ENCODE measurements at places on chromosomes 4 and X. TPM values are rescaled to one million over a fixed set of nuclear protein-coding genes. Genes with fewer than 3 reads are reported as not detected.

Gene ZC4H2
- 7.5 TPM for total RNA-seq

DNA sequence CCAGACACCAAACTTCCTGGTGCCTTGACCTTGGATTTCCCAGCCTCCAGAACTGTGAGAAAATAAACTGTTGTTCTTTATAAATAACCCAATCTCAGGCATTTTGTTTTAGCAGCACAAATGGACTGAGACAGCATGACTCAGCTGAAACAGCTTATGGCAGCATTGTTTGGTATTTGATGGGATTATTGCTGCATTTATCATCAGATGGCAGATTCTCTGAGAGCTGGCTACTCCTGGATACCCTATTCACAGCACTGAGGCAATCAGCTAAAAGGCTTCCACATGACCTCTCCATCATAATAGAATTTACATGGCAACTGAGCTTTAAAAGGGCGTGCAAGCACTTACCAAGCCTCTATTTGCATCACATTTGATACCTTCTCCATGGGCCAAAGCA is 623.1 kb upstream of the CPEB2 start:
- peak; percentile 1 for DNase-seq

- no peak for DNase-seq
Observed at GRCh38 chr4:1019729-1020470, 8.5 kb downstream of the FGFRL1 start.

DNA sequence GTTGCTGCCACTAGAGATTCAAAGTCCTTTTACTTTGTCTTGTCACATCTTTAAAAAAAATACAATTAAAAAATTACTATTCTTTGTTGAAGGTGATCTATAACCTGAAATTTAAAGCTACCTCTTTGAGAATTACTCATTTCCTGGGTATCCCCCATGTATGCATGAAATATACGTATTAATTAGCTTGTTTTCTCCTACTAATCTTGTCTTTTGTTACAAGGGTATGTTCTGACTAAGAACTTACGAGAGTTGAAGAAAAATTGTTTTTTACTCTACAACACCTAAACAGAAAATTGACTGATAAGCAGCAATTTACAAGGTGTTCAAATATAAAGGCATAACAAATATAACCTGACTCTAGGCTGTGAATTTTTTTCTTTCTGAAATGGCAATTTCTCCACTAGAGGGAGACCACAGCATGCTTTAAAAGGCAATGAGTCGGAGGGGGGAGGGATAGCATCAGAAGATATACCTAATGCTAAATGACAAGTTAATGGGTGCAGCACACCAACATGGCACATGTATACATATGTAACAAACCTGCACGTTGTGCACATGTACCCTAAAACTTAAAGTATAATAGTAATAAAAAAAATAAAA is 249.6 kb downstream of the OPHN1 start:
- peak; percentile 43 for DNase-seq

GRCh38 chrX:129006491-129006890 is 516.8 kb downstream of the SMARCA1 start:
- no peak for DNase-seq

DNA sequence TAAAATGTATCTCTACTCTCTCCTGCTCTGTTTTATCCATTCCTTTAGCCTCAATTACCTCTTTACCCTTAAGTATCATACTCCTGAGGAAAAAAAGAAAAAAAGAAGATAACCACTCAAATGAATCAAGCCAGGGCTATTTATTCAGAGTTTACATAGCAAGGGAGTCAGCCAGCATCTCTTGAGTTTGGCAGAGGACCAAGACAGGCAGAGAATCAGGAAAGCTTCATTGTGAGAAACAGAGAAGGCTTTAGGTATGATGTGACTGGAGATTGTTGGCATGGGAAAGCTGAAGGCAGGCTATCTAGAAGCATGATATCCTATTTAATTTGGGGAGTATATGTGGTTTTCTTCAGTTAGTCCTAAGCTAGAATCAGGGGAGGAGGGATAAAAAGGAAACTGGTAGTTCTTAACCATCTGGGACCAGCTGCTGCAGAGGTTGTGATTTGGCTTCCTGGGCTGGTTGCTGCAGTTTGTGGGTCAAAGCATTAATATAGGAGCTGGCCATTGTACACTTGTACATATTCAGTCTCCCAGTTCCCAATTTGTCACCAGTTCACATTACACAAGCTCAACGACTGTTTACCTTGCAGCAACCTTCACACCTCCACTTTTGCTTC is 11.2 kb downstream of the APELA start:
- no peak for DNase-seq

- peak; percentile 73 for DNase-seq
Observed at GRCh38 chr4:6885953-6886557, 23.6 kb upstream of the TBC1D14 start.

Gene DCAF8L2
- not detected for total RNA-seq

DNA sequence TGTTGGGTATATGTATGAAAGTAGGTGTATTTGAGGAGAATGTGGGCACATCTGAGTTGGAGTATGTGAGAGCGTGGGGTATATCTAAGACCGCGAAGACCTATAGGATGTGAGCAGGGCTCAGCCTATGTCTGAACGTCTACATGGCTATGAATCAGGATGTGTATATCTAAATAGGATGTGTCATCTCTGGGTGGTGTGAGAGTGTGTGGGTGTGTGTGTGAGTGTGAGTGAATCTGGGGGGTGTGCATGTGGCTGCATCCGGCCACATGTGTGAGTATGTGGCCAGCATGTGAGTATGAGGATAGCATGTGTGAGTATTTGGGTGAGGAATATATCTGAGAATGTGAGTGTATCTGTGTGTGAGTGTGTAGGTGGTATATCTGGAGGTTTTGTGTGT is 7.7 kb downstream of the GPR173 start:
- no peak for DNase-seq

Gene UTP14A
- 34.1 TPM for total RNA-seq

Gene TACR3
- 0.09 TPM for total RNA-seq

DNA sequence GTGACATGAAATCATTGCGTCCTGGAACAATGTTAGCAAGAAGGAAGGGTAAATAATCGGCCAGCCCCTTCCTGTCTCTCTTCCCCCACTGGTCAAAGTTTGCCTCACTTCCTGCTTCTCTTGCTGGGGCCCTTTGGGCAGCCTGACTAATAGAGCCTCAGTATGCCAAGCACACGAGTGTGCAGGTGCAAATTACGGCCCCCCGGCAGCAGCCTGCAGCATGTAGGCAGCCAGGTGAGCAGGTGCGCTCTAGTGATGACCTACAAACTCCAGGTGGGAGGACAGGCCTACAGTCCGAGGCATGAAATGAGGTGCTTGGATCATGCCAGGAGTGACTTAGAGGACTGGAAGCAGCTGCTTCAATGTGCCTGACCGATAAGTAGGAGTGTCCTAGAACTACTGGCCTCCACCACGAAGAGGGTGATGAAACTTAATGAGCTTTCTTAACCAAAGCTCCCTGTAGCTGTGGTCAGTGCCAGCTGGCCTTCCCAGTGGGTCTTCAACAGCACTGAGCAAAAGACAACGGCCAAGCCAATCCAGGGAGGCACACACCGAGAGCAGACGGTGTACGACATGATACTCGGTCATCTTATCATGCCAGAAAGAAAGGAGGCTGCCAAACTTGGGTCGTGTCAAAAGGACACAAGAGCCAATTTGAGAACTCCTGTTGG is 26.1 kb upstream of the FAT1 start:
- DNase-seq, result no peak

Gene NFXL1
- 9.0 TPM for total RNA-seq

Gene KANTR
- 4.4 TPM for total RNA-seq

Gene DCLK2
- total RNA-seq, result 4.5 TPM

Gene CD38
- total RNA-seq, result not detected

DNA sequence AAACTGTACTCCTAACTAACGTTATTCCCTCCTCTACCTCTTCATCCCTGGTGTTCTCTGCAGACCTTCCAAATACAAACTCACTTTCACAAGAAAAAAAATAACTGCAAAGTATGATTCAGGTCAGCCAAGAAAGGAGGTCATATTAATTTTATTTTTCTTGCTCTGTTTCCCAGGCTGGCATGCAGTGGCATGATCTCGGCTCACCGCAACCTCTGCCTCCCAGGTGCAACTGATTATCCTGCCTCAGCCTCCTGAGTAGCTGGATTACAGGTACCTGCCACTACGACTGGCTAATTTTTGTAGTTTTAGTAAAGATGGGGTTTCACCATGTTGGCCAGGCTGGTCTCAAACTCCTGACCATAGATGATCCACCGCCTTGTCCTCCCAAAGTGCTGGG is 156.6 kb downstream of the CHIC2 start:
- no peak for DNase-seq

DNA sequence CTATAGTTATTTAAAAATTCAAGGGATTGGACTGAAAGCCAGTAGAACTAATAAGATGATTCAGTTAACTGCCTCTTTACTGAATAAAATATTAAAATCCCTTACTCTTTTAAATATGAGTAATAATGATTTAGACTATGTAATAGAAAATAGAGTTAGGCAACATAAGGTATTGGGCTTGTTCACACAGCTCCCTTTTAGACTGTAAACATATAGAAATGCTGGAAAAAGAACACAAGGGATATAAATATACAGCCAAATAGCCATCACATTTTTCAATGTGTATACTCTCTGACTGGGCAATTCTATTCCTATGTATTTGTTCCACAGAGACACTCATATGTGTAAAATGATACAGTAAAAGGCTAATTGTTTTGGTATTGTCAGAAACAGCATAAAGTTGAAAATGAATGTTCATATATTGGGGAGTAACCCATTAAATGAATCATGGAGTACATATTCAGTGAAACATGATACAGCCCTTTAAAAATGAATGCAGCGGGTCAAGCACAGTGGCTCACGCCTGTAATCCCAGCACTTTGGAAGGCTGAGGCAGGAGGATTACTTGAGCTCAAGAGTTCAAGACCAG is 129.8 kb downstream of the TBC1D19 start:
- DNase-seq, result no peak

GRCh38 chr4:3375688-3376087 is 66.1 kb upstream of the HGFAC start:
- DNase-seq, result peak; percentile 42

DNA sequence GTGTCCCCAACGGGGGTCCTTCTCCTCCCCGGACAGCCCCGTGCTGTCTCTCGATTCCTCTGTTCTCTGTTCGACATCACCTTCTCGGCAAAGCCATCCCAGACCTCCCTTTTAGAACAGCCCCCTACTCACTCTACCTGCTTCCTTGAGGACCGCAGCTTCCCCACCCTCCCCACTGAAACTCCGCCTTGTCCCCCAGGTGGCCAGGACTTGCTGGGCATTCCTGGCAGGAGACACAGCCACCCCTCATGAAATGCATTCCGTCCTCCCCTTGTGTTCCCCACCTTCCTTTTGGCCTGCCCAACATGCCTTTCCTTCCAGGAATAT is 34.8 kb upstream of the GPR78 start:
- DNase-seq, result no peak

- peak; percentile 26 for DNase-seq
Observed at GRCh38 chr4:186039697-186040096, 29.3 kb upstream of the TLR3 start.

- no peak for DNase-seq
Observed at GRCh38 chr4:102849579-102850104, 19.1 kb upstream of the CISD2 start.

Gene PAGE4
- not detected for total RNA-seq

GRCh38 chr4:165383591-165384073 is 4.8 kb downstream of the CPE start:
- peak; percentile 68 for DNase-seq

DNA sequence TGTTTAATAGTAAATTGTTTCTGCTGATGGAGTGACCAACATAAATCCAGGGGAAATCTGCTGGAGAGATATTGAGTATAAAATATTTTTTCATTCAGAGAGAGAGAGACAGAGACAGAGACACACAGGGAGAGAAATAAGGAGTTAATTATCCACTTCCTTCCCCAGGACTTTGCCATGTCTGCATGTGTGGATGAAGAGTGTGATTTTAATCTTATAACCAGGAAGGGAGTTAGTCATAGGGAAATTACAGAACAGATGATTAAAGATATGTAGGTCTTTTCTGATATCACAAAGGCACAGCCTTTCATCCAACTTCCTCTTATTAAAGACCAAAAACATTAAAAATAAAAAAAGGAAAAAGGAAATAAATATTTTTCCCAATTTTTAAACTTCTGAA is 526.3 kb downstream of the SPRY1 start:
- peak; percentile 25 for DNase-seq

GRCh38 chr4:47482326-47482725 is 2.7 kb upstream of the ATP10D start:
- DNase-seq, result peak; percentile 61

GRCh38 chrX:122500556-122500955 is 683.5 kb upstream of the GRIA3 start:
- DNase-seq, result no peak

DNA sequence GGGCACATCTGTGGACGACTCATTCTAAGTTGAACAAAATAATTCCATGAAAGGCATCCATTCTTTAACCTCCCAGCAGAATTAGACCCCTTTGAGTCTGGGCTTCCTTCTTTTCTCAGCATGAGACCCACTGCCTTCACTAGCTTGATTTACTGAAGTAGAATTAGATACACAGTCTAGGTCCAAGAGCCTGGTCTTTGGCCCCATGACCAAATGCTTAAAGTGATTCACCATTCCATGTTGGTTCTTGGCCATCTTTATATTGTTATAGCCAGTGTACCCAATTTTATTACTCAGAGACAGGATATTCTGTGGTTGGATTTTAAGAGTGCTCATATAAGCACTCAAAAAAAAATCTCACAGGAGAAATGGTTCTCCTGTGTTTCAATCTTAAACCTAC is 155.3 kb upstream of the GPC4 start:
- DNase-seq, result peak; percentile 47

- no peak for DNase-seq
Observed at GRCh38 chr4:90039122-90039521, 88.1 kb upstream of the CCSER1 start.

- DNase-seq, result no peak
Observed at GRCh38 chr4:651884-652642, 22.0 kb downstream of the ATP5ME start.

GRCh38 chrX:30876367-30876766 is 12.7 kb downstream of the TAB3 start:
- DNase-seq, result no peak

DNA sequence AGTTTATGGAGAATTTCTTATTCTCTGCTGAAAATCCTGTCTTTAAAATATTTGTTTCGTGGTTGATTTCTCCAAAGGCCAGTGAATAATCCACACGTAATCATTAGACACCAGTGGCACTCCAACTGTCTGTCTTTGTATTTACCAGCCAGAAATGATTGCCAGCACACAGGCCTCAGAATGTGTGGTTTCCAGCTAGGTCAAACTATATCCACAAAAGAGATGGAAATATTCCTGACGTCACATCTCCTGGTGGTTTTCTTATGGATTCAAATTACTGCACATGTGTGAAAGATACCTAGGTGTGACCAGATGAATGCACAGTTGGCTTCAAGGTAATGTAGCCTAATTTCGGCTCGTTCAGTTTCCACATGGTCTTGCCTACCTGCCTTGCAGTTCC is 27.2 kb upstream of the TENM3 start:
- no peak for DNase-seq

DNA sequence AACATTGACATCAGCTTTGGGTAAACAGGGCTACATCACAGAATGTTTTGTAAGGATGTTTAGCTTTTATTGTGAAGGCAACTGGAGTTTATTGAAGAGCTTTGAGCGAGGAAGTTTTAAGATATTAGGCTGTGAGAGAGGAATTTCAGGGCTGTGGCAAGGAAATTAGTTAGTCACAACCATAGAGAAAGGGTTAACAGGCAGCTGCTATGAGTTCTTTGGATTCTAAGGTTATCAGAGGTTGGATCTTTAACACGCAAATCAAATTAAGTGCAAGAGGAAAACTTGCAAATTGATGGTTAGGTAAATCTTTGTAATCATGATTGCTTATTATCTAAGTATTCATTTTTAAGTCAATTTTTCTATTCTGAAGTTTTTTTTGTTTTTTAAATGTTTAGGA is 156.0 kb downstream of the UGT8 start:
- DNase-seq, result no peak

Gene APLN
- 0.54 TPM for total RNA-seq

Gene FGB
- total RNA-seq, result not detected
